ENCODE measurements at places on chromosomes 13 and 19. TPM values are rescaled to one million over a fixed set of nuclear protein-coding genes. Genes with fewer than 3 reads are reported as not detected.

GRCh38 chr13:60427285-60427684 lies 30.3 kb downstream of the TDRD3 start:
- no peak for DNase-seq

Gene ZNF625
- 5.0 TPM for total RNA-seq

Gene TYROBP
- 34.5 TPM for total RNA-seq

DNA sequence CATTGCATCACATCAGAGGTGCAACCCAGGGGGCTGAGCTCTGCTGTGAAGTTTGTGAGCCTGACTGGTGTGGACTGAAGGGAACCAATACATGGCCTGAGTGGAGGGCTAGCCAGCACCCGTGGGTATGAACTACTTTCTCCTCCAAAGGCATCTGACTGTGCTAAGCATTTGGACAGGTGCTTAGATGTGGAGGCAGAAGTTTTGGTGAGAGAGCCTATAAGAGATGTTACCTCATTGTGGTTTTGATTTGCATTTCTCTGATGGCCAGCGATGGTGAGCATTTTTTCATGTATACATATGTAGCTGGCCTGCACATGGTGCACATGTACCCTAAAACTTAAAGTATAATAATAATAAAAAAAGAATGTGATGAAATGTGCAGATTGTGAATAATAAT lies 46.9 kb downstream of the TEX29 start:
- DNase-seq: no peak

Gene HPN
- total RNA-seq: 5.5 TPM

Gene SERPINE3
- total RNA-seq: not detected

DNA sequence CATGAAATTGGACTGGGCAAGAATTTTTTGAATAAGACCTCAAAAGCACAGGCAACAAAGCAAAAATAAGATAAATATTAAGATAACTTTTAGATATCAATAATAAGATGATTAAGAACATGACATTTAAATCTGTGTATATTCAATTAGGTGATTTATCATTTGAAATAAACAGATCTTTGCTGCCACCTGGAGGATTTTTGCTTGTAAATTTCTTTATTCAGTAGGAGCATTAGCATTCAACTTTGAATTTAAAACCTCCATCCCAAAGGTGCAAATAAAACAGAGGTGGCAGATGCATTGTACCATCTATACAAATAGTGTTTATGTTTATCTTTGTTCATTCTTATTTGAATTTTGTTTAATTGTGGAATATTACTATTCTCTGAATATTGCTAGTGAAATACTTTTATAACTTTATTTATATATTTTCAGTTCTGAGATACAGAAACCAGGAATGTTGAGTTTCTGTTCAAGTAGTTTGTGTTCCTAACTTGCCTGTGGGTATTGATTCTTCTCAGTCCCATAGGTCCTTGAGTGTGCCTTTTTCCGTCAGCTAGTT lies 20.9 kb downstream of the COG6 start:
- DNase-seq: no peak

DNA sequence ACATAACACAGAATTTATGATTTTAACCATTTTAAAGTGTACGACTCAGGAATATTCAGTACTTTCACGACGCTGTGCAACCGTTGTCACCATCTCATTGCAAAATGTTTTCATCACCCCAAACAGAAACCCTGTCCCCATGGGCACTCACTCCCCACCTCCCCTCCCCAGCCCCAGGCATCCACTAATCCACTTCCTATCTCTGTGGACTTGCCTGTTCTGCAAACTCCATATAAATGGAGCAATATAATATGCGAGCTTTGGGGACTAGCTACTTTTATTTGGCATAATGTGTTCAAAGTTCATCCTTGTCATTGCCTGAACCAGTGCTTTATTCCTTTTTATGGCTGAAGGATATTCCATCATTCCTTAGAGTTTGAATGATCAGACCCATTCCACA lies 7.3 kb upstream of the INSR start:
- DNase-seq: no peak

Gene ZNF264
- total RNA-seq: 16.5 TPM

GRCh38 chr13:28353679-28354078 lies 141.2 kb downstream of the FLT1 start:
- DNase-seq: no peak

Gene SIGLEC12
- 0.19 TPM for total RNA-seq

DNA sequence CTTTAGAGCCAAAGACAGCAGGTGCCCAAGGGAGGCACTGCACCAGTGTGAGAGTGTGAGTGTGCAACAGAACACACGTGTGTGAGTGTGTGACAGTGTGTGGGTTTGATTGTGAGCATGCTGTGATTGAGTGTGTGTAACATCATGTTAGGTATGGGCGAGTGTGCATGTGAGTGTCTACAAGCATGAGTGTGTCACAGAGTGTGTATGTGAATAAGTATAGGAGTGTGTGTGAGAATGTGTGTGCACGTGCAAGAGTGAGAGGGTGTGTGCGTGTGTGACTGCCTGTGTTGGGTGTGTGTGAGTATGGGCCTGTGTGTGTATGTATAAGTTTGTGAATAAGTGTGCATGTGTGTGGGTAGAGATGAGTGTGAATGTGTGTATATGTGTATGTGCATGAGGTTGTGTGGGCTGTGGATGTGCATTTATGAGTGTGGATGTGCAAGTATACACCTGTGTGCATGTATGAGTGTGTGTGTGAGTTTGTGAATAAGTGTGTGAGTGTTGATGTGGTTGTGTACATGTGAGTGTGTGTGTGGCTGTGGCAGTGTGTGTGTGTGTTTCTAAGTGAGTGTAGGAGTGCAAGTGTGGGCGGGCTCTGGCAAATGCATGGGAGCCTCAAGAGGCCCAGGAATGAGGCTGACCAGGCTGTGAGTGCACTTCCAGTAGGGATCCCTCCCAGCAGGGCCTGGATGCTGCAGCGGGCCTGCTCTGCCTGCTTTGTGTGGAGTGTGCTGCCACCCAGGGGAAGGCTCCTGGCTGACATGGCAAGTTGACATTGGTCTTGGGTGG lies 198.4 kb downstream of the COL4A1 start:
- DNase-seq: peak; percentile 89

DNA sequence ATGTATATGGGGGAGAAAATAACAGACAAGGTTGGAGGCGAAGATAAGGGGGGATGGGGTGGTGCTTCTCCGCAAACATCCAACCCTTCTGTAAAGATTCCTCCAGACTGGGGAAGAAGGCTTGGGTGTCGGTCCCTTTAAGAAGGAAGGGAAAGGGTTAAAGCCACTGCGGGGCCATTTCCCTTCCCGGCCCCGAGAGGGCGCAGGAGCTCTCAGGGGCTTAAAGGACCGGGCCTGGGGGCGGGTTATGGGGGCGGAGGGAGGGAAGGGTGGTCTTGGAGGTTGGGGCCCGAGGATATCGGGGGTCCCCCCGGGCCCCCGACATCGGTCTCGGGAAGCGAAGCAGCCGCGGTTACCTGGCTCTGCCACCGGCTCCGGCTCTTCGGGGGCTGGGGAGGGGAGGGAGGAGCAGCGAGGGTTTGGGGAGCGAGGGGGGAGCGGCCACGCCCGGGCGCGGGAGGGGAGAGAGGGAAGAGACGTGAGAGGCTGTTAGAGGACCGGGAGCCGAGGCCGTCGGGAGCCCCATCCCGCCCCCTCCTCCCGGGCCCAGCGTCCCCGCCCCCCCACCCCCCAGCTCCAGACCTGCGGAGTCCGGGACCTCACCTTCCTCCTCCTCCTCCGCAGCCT lies 2.8 kb downstream of the TNNT1 start:
- no peak for DNase-seq

DNA sequence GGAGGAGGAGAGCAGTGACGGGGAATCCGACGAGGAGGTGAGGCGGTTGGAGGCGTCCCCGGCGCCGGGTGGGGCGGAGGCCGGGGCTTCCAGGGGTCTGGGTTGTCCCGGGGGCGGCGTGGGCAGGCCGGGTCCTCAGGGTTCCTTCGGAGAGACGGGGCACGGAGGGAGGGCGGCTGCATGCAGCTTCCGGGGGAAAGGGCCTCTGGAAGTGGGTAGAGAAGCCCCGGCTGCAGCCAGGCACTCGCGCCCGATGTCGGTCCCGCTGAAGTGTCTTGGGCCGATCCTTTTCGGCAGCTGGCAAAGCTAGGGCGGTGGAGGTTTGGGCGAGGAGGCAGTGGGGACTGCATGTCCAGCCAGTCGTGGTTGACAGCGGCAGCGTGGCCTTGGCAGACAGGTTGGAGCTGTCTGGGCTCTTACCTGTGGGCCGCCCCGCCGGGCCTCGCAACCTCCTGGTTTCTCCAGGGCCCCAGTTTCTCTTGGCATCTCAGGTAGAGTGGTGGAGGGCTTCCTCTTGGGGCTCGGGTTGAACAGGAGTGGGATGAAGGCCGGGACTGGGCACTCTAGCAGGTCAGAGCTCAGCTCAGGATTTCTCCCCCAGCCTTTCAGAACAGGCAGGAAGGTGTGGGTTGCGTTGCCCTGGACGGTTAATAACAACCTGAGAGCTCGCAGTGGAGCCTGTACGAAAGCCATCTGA lies 690 bp downstream of the KMT2B start:
- DNase-seq: peak; percentile 70

GRCh38 chr19:16334411-16334810 lies 9.8 kb downstream of the KLF2 start:
- no peak for DNase-seq

Gene B3GNT8
- total RNA-seq: 8.3 TPM

DNA sequence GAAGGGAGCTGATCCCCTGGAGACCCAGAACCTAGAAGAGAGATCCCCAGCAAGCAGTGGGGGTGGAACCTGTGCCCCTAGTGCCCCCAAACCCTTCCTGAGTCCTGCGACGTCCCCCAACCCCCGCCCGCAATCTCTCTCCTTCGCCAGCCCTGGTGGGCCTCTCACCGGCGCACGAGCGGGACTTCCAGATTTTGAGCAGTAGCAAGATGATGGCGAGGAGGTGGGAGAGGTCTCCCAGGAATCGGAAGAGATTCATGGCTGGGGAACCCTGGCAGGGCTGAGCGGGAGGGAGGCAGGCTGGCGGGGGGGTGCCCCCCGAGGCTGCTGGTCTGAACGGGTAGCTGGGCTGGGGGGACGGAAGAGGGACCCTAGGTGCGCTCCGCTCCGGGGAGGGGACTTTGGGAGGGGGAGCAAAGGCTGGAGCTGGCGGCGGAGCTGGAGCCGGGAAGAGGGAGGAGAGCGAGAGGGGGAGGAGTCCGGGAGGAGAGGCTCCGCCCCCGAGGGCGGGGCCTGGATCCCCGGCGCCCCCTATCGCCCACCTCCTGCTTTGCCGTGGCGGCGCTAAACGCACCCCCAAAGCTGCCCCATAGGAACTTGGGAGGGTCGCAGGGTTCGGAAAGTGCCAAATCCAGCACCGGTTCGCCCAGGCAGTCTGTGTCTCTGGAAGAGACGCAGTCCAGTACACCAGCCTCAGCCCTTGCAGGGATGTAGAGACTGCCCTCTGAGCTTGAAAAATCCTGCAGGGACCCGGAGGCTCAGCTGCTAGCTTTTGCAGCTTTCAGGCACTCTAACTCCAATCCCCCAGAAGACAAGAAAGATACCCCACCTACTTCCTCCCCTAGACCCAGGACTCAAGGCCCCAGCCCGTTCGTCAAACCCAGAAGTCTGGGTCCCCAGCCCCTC lies at the start of gene KDELR1:
KDELR1 (minus strand) TSS at position 452 of the 906 bp plus-strand sequence; CDS start at position 259, 193 bp downstream.
- DNase-seq: peak; percentile 85

Gene SIGLEC8
- total RNA-seq: 0.08 TPM

GRCh38 chr13:44089452-44089851 lies 209.7 kb downstream of the LACC1 start:
- DNase-seq: no peak

- DNase-seq: no peak
These were observed 1369.8 kb downstream of the PCDH9 start for GRCh38 chr13:65860306-65860705.

DNA sequence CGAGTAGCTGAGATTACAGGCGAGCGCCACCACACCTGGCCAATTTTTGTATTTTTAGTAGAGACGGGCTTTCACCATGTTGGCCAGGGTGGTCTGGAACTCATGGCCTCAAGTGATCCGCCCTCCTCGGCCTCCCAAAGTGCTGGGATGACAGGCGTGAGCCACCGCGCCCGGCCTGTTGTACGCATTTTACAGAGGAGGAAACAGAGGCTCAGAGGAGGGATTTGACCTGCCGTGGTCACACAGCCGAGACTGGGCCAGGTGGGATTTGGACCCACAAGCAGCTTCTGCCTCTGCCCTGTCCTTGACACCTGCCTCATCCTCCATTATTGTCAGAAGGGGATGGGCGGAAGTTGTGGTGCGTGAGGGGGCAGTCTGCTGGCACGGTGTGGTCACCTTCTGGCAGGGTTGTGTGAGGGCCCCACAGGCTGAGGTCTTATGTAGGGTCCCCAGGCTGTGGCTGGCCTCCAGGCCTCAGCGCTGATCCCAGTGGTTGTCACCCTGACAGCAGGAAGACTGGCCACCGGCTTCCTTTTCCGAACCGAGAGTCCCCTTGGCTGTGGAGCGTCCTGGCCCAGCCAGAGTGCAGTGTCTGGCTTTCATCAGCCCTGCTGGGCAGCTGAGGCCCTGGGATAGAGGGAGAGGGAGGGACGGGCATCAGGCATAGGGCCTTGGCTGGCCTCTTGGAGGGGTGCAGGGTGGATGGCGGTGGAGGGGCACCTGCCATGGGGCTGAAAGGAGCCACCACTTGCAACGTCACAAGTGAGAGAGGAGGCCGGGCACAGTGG lies 20.3 kb downstream of the NFIC start:
- DNase-seq: no peak

DNA sequence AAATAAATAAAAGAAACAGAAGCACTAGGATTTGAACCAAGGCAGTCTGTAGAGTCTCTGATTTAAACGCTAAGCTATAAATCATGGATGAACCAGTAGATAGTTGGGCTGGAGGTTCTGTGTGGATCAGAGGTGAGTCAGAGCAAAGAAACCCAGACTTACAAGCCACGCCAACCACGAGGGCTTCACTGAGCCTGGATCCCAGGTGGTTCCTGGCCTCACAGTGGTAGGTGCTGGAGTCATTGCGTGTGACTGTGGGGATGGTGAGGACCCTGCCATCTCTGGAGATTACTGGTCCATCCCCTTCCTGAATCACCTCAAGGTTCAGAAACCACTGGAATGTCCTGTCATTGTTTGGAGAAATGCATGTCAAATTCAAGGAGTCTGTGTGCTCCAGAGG lies 19.3 kb upstream of the CEACAM20 start:
- no peak for DNase-seq

Gene CBY2
- total RNA-seq: not detected

DNA sequence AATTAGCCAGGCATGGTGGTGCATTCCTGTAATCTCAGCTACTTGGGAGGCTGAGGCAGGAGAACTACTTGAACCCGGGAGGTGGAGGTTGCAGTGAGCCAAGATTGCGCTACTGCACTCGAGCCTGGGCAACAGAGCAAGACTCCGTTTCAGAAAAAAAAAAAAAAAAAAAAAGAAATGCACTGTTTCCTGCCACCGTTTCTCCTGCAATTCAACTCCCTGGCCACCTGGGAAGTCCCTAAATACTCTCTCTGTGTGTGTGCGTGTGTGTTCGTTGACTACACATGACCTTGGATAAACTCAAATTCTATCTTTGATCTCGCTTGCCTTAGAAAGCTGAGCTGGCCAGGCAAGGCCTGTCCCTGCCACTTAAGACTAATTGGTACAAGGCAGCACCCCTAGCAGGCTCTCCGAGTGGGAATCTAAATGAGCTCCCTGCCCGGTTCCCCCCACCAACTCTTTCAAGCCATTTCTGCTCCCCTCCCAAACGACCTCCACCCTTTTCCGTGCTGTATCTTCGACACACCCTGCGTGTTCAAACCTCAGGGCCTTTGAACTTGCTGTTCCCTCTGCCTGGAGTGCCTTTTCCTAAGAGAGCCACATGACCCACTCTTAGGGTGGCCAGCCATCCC lies 5.2 kb upstream of the BCAT2 start:
- no peak for DNase-seq

- DNase-seq: no peak
These were observed 966.3 kb downstream of the DIAPH3 start for GRCh38 chr13:59197397-59197796.

Measured in Right ventricle myocardium inferior (tissue), 1 donor.